ENCODE measurements at places on chromosomes 4 and X.

GRCh38 chrX:110703641-110704040 is 92.0 kb downstream of the CHRDL1 start:
- DNase-seq, result no peak

DNA sequence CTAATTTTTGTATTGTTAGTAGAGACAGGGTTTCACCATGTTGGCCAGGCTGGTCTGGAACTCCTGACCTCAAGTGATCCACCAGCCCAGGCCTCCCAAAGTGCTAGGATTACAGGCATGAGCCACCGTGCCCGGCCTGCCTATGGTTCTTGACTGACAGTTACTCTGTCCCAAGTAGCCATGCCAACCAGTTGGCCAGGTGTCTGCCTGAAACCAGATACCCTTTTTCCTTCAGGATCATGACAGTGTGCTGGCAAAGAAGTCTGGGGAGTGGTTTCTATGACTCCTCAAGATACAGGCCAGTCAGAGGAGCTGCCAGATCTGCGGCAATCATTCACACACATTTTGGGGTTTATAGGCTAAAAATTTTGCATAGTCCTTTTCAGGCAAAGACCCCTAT is 1.7 kb upstream of the LAS1L start:
- no peak for DNase-seq

DNA sequence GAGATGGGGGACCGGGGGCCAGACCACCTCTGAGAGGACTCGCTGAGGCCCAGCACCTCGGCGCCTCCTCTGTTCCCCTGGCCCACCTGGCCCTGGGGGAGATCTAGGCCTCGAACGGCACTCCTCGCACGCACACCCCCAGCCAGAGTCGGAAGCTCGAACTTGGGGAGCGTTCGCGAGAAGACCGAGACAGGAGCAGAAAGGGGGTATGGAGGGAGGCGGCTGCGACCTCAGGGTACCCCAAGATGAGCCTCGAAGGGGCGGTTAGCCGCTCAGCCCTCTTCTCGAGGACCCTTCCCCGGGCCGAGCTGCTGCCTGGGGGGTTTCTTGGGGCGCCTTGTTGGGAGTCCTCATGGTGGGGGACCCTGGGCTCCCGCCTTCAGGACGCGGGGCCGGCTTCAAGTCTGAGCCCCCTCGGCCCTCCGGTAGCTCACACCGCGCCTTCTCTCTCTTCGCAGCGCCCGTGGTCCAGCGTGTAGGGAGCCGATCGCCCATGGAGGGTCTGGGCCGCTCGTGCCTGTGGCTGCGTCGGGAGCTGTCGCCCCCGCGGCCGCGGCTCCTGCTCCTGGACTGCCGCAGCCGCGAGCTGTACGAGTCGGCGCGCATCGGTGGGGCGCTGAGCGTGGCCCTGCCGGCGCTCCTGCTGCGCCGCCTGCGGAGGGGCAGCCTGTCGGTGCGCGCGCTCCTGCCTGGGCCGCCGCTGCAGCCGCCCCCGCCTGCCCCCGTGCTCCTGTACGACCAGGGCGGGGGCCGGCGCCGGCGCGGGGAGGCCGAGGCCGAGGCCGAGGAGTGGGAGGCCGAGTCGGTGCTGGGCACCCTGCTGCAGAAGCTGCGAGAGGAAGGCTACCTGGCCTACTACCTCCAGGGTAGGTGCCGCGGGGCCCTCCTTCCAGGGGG is 706 bp downstream of the DUSP9 start:
- no peak for DNase-seq

DNA sequence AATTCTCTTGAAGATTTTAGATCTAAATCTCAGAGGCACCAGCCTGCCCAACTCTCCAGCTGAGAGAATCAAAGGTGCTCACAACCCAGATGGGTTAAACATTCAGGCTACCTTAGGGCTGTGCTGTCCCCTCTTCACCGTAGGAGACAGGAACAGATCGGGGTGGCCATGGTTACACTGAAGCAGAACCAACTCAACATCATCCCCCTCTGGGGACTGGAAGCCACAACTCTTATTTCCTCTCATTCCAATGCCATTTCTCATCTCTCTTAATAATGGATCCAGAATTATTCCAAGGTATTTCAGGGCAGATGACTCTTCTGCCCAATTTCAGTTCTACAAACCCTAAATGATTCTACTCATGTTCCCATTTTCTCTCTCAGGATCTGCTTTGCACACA is 109.7 kb downstream of the NKX6-1 start:
- peak; percentile 69 for DNase-seq

- DNase-seq, result no peak
Observed at GRCh38 chr4:186846426-186846825, 122.8 kb upstream of the FAT1 start.

DNA sequence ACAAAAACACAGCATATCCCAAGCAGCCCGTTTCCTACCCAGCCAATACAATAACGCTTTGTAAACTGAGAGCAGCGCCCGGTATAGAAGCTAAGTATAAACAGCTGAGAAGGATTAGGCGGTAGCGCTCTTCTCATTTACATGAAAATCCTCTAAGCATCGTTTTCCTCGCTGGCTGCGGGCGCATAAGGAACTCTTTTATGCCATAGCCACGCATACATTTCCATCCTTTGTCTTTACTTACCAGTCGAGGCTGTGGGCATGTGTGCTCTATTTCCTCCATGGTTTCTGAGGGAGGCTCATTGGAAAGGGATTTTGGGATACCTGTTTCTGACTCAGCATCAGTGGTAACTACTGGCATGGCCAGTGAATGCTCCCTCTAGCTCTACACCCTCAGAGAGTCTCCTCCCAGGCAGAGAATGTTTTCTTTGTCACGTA is 383 bp downstream of the PCYT1B start:
- DNase-seq, result peak; percentile 9

GRCh38 chr4:171472230-171472629 is 341.0 kb upstream of the GALNTL6 start:
- DNase-seq, result no peak

DNA sequence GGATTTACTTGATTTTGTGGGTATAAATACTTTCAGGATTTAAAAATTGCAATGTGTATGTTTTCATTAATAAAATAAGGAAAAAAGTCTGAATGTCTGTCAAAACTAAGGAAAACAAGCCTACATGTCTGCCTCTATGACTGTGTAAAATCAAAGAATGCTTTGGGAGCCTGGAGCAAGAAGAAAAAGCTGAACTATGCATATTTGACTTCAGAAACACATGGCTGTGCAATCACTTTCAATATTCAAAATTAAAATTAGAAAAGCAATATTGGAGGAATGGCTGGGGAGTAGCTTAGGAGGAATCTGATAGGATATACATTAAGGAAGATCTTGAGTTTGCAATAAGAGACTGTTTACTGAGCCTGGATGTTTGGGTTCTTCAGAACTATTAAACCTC is 147.1 kb downstream of the ADAM29 start:
- no peak for DNase-seq

GRCh38 chrX:41002026-41002425 is 83.2 kb upstream of the USP9X start:
- DNase-seq, result no peak

DNA sequence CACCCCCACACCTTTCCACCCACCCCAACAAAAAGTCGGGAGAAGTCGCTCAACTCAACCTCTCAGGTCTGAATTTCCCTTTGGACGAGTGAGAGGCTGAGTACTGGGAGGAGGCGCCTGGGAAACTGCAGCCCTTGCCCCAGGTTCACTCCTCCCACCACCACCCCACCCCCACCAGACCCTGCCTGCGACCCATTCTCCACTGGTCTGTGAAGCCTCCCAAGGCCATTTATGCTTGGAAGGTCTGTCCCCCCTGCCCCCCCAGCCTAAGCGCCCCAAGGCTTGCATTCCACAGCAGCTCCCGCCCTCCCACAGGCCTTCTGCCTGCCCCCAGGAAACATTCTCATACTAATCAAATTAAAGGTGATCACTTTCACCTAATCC is 27.2 kb downstream of the ELF4 start:
- no peak for DNase-seq

- no peak for DNase-seq
Observed at GRCh38 chrX:34631479-34632220, 25.4 kb downstream of the TMEM47 start.

DNA sequence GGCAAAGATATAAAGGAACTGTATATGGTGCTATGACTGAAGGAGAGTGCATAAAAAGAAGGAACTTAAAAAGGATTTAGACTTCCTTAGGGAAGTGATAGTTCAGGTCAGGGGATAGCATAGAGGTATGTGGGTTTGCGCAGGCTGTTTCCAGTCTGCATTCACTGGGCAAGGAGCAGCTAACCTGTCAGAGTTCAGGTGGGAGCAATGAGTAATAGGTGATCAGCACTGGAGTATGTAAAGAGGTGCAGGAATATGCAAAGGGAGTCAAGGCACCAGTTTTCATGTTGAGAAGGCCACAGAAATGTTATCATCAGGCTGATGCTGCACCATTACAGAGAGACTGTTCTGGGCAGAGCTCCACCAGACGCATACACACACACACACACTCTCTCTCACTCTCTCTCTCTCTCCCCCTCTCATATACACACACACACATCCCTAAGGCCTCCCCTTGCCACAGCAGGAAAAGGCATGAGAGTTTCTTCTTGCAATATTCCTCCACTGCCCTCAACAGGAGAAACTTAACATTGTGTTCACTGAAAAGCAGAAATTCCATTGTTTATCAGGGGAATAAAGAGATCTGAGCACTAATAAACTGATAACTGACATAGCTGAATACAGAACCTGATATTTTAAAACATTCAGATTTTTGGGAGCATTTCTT is 256.4 kb upstream of the GRID2 start:
- peak; percentile 43 for DNase-seq

DNA sequence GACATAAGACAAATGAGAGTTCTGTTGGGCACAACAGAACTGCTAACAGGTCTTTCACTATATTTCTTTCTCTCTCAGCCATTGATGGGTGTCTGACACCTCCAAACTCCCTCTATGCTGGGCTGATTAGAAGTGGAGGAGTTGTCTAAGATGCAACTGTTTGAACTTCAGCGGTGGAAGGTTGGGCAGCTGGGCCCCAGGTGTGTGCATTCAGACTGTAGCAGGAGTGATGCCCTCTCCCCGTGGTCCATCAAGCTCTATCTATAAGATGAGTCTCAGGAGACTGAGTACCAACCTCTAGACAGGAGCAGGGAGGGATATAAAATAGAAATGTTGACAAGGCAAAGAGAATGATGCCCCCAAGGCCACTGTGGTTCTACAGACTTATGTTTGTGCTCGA is 28.2 kb upstream of the CHRNA9 start:
- no peak for DNase-seq

DNA sequence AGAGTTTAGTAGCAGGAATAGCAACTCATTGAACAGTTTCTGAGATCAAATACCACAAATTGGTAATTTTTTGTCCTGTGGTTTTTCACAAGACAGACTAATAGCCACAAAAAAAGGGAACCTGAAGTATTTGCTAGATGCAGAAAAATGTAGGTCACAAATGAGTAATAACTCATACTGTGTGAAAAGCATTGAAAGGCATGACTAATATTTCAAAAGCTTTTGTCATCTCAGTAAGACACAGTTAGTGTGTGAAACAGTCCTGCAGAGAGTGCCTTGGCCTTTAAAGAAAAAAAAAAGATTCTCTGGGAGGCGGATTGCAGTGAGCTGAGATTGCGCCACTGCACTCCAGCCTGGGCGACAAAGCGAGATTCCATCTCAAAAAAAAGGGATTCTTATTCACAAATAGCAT is 31.4 kb upstream of the SLC25A31 start:
- DNase-seq, result peak; percentile 85

- DNase-seq, result no peak
Observed at GRCh38 chr4:145907390-145907789, 31.2 kb downstream of the ZNF827 start.

DNA sequence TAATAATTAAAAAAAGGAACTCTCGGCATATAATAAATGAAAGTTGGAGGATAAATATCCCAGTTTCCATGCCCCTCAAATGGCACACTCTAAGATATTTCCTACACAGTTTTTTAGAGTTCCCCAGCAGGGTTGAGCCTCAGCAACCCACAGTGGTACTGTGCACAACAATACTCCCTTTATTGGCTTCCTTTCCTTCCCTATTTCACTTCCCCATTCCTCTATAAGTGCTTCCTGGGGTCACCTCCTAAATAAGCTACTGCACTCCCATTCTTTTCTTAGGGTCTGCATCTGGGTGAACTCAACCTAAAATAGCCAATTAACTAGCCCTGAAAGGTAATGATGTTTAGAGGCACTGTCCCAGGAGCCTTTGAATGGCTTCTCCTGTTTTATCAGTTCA is 76.4 kb upstream of the NHS start:
- DNase-seq, result no peak

DNA sequence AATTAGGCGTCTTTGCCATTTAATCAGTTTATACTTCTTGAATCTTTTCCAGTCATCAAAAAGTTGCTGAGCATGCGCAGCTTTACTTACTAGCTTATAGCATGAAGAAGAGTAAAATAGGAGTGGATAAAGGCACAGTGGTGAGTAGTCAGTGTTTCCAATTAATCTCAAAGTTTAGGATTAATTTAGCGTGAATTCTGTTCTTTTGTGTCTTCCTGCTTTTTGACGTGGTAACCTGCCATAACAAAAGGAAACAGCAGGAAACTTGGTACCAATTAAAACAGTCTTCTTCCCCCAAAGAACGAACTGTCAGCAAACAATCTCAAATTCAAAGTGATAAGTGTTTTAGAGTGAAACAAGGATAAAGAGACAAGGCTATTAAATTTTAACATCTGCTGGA is 61.9 kb downstream of the TET2 start:
- no peak for DNase-seq

GRCh38 chrX:7446815-7447214 is 298.9 kb upstream of the PUDP start:
- DNase-seq, result peak; percentile 5

DNA sequence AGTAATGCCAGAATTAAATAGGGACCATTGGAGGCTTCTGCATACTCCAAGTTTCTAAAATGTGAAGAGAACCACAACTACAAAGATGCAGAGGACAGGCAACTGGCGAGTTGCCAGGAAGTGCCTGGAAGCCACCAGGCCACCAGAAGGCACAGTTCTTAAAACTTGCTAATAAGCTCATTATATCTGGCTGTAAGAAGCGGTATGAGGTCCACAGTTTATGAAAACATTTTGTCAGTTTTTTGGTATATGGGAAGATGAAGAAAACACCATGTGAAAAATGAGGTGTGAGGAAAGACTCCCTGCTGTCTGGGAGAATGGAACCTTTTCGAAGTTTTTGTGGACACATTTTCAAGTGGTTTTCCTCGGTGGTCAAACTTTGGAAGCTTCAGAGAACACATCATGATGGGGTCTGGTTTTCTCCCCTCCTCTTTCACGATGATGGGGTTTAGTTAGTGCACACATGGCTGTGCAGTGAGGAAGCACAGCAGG is 202.7 kb downstream of the NR3C2 start:
- DNase-seq, result no peak

- no peak for DNase-seq
Observed at GRCh38 chr4:70704931-70705182, 16.5 kb downstream of the UTP3 start.

- DNase-seq, result no peak
Observed at GRCh38 chrX:85113746-85114145, 110.1 kb downstream of the APOOL start.

- no peak for DNase-seq
Observed at GRCh38 chr4:67104145-67104544, 441.2 kb downstream of the CENPC start.

DNA sequence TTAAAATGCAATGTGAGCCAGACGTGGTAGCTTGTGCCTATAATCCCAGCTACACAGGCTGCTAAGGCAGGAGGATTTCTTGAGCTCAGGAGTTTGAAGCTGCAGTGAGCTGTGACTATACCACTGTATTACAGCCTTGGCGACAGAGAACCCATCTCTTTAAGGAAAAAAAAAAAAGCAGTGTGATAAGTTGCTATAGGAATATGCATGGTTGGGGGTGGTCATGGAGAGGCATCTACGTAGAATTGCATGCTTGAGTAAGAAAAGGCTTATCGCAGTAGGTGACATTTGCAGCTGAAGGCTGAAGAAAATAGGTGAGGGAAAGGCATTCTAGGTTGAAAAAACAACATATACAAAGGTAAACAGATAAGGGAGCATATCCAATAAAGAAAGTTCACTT is 4.1 kb downstream of the DIAPH2 start:
- DNase-seq, result no peak

Data from fibroblast of skin of right biceps (primary cell).